HTR-8/SVneo (cell line): ENCODE measurements at places on chromosomes 6 and 20.

DNA sequence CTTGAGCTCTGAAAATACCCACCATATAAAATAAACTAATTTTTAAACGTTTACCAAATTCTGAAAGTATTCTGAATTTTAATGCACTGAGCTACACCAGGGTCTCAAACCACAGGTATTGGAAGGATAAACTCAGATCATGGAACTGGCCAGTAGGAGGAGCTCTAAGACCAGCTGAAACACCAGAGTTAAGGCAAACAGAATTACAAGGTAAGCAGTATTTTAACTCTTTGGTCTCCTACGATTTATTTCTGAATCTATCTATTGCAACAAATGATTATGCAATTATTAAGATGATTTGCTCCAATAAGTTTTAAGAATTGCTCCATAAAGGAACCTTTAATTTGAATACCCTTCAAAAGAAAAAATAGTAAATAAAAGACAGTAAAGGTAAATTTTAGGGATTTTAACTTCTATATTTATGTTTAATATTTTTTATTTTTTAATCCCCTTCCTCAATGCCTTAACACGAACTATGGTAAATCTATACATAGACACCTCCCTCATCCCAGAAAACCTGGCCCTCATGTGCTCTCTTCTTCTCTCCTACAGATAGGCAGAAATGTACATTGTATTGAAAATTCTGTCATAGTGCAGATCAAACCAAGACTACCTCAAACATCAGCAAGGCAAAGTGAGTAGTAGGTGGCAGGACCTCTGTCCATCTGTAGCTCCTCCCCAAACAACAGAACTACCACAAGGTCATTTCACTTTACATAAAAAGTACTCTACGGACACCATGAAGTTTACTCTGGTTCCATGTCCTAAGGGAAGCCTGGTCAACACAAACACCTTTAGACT, 58.4 kb downstream of the SMLR1 start:
- DNase-seq: peak; percentile 71

DNA sequence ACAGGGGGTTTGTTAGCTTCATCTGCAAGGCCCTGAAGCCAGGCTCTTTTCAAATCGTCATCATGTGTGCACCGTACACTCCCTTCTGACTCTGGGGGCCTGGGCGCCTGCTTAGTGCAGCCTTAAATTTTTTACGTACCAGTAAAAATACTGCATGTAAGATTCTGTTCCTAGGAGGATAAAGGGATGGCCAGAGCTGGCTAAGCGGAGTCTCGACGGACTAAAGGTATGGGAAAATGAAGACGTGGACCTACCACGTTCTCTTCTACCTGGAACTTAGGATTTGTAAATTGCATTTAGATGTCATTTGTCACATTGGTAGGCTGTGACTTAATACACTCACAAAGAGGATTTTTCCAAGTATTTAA, 149.3 kb upstream of the AFDN start:
- no peak for DNase-seq

GRCh38 chr6:108565893-108566292, 5.2 kb downstream of the FOXO3 start:
- no peak for DNase-seq

DNA sequence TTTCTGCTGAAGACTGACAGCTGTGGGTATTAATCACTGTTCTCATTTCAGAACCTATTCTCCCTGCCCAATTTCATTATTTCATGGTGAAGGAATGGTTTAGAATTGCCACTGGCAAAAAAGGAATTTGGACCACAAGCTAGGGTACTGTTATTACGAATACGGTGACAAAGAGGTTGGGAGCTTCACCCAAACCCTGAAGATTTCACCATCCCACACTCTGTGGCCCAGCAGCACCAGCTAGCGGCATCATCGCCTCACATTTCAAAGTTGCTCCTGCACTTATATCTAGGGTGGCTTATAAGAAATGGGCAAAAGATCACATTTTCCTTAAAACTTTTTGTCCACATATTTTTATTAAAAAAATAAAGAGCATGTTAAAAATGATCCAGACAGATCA, 236.1 kb downstream of the SYNDIG1 start:
- no peak for DNase-seq

DNA sequence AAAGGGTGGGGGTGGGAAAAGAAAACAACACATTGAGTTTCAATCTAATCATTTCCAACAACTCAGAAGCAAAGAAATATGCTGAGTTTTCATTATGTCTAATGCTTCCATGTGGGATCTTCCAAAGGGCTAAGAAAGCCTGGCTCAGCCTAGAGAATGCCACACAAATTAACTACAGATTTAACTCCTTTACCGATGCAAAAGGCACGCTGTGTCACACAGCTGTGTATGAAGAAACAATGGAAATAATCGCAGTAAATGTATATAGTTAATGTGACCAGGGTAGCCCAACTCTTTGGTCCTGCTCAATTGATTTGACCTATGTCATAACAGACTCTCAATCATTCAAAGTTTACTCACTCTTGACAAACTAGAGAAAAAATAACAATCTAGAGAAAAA, 17.8 kb downstream of the B4GALT5 start:
- DNase-seq: no peak

GRCh38 chr20:603116-603640, 6.9 kb downstream of the TCF15 start:
- no peak for DNase-seq

DNA sequence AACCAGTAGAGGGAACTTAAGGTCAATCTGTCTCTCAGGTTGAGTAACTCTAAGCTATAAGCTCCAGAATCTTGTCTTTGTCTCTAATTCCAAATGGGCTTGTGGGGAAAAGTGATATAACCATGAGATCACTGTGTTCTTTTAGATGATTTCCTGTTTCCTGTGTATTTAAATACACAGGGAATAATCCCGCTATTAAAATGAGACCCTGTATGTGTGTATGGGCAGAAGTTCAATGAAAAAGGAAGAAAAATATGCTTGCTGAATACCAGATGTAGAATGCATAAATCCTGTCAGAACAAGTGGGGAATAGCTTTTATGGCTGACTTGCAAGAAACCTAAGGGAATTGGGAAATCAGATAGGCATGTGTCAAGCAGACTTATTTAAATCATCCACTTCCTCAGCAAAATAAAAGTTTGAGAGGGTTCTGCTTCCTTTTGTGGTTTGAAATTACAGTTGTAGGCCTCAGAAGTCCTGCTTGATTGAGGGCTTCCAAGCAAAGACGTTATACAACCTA, 164.7 kb upstream of the PDE7B start:
- DNase-seq: peak; percentile 8

DNA sequence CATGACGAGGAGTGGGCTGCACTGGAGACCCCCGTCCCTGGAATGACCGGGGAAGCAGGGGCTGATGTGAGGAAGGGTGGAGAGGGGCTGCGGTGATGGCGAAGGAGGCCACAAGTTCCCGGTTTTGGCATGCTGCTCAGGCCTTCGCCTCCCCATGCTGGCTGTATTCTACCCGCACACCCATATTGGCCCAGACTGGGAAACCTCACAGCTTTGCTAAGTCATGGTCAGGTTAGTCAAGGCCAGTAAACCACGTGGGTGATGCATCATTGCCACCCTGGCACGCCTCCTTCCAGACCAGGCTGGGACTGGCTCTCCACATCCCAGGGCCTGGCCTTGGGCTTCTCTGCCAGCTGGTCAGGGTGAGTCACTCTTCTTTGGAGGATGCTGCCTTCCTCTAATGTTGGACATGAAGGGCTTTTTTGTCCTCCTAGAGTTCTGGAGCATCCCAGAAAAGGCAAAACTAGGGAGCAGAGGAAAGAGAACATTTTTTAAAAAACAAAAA, 53.8 kb downstream of the PCNA start:
- DNase-seq: peak; percentile 89

DNA sequence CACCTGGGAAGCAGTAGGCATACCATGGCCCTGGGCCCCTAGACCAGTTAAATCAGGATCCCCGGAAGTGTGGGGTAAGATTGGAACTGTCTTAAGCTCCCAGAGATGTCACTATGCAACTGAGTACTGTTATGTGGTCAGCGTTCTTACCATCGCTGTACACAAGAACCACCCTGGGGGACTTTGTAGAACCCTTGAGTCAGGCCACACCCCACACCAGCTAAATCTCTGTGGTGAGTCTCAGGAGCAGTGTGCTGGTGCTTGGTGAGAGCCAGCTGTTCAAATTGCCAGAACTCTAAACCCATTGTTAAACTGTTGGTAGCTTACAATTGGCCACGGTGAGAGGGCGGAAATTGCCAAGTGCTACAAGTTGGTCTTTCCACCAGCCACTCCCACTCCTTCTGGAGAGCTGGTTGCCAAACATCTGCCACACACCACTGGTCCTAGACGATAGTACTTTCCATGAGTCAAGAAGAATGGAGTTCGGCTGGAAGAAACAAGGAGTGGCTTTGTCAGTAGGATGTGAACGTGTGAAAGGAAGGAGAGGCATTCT, 80.5 kb upstream of the SYNDIG1 start:
- no peak for DNase-seq

DNA sequence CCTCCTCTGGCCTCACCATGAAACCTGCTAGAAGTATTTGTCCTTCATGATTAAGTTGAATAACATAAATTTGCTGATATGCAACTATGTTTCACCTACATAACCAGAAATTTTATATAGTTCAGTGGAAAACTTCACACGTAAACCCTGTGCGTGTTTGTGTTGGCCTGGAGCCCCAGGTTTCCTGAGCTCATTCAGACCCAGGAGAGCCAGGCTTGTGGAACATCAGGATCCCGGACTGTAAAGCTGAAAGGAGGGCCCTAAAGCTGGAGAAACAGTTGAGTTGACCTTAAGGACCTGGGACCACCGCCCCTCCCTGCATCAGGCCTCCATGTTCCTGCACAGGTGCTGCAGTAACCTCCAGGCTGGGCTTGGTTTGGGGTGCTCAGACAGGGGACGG, 3.1 kb upstream of the SPATS1 start:
- no peak for DNase-seq

DNA sequence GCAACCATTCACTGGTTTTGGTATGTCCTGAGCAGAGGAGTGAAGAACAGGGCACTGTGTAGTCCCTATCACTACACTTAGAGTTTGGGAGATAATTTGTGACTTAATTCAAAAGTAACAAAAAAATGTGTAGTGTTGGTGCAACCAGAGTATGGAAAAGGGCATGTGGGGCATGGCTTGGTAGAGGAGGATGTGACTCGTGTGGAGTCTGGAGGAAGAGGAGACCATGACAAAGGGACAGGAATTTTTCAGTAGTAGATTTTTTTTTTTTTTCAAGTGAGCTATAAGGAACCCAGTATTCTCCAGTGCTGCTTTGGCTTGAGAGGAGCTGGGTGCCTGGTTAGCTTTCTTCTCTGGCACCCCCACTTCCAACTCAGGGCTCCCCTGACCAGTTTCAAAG, 5.1 kb downstream of the MTRES1 start:
- DNase-seq: no peak

GRCh38 chr6:124879110-124879991, 82.9 kb upstream of the RNF217 start:
- no peak for DNase-seq

DNA sequence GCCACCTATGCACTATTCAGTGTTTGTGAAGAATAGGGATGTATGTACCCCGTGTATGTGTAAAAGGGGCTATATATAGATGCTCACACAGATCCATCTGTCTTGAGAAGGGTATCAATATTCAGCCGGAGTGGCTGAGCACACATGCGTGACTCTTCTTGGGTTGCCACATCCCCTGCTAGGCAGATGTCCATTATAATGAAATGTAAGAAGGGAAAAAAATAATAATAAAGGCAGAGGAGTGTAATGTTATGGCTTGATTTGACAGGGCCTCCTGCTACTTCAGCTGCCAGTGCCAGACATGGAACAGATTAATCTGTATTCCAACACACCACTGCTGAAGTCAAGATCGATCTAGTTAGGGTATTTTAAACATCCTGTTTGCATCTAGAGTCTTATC, 74.2 kb upstream of the VSTM2L start:
- no peak for DNase-seq

DNA sequence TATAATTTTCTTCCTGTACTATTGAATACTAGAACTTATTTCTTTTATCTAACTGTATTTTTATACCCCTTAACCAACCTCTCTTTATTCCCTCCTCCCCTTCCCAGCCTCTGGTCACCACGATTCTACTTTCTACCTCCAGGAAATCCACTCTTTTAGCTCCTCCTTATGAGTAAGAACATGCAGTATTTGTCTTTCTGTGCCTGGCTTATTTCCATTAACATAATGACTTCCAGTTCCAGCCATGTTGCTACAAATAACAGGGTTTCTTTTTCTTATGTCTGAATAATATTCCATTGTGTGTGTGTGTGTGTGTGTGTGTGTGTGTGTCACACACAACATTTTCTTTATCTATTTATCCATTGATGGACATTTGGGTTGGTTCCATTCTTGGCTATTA, 152.3 kb upstream of the OLIG3 start:
- no peak for DNase-seq

DNA sequence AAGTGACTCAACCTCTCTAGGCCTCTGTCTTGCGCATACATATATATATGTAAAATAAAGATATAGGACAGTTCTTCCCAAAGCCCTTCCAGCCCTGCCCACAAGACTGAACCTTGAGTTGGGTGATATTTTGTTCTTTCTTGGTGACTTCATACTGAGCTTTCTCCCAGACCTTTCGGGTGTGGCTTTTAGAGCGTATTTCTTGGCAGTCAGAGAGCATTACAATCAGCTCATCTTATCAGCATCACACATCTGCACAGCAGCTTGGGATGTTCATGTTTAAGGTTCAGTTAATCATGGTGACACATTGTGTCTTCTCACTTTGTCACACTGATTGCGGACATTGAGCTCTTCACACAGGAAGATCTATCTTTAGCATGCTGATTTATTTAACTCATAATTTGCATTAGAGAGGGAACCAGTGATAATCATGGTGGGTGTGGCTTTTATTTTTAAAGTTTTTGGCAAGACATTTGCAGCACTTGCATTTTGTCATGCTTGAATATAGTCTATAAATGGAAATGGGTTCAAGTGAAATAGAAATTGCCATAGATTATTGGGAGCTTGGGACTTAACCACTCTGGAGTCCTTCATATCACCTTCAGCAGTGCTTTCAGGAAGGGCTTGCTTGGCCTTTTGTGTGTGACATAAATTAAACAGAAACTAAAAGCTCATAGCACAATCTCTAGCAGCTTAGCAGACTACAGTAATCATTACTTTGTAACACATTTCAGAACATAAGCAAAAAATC, 8.3 kb downstream of the KIF3B start:
- no peak for DNase-seq

DNA sequence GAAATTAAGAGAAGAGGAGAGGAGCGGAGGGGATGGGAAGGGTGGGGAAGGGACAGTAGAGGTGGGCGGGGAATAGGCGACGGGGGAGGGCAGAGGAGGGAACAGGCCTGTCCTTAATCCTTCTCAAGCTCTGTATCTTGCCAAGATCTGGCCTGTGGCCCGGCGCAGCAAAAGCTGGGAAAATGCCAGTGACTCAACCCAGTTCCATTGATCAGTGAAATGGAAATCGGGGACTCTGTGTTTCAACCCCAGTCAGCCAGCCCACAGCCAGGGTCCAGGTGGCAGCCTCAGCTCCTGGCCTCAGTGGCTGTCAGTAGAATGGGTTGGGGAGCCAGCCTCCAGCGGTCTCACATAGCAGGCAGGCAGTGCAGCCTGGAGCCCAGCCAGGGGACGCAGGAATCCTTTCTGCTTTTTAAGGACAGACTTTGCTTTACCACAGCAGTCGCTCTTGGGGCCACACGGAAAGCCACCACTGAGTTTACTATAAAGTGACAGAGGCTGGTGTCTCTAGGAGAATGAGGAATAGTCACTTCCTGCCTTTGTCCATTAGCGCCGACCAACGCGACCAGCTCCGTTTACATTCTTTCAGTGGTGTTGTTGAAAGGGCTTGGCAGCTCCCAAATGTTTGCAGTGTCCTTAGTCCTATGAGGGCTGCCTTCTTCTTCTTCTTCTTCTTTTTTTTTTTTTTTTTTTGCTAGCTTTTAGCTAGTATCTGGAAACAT, 128.0 kb downstream of the RIN2 start:
- no peak for DNase-seq

GRCh38 chr6:170026751-170027646, 263.9 kb downstream of the DLL1 start:
- DNase-seq: no peak
